ENCODE measurements at places on chromosomes 5 and 9.

GRCh38 chr9:132575005-132575609 lies 7.3 kb upstream of the BARHL1 start:
- DNase-seq = no peak

DNA sequence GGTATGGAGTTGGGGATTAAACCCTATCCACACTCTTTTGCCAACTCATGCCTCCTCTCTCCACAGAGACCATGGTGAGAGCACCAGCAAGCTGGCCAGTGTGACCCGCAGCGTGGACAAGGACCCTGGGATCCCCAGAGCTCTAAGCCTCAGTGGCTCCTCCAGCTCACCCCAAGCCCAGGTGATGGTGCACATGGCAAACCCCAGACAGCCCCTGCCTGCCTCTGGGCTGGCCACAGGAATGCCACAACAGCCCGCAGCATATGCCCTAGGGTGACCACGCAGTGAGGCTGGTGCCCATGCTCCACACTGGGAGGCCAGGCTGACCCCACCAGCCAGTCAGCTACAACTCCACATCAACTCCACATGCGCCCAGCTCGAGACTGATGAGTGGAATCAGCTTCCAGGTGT lies 11.5 kb upstream of the CARD19 start:
- no peak for DNase-seq

GRCh38 chr5:54996466-54996865 lies 11.1 kb upstream of the ESM1 start:
- no peak for DNase-seq

DNA sequence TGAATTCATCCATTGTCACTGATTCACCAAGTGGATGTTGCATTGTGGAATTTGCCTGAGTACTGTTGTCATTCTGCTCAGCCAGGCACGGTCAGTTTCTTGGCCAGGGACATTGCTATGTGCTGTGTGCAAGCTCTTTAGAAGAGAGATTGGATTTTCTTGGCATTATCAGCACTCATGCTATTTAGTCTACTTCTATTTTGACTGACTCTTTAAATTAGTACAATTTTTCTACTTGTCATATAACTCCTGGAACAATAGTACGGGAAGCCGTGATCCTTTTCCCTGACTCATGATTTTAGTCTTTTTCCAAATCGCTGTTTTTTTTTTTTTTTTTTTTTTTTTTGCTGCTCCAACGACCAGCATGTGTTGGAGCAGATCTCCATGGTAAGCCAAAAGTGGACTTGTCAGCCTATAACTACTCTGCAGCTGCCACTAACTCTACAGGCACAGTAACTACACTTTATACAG lies 129.7 kb downstream of the CDC42SE2 start:
- DNase-seq = no peak

DNA sequence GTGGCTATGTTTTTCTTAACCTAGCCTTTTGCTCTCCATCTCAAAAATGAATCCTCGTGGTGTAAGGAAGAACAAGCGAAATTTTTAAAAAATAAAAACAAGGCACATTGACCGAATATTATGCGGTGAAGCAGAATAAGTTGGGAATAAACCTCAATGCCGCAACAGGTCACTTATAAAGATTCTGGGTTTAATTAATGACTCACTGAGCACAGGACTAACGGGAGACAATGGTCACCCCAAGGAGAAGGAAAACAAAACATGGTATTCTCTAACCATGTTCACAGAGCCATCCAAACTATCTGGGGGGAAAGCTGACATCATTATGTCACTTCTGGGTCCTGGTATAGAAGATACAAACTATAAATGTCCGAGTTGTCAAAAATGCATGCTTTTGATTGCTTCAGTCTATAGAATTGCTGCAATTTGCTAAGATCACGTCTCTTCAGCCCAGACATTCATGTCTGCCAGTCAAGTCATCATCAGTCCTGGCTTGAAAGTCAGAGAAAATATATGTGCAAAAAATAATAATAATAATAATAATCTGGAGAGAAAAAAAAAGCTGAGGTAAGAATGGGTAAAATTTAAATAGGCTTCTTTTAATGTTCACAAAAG lies 280.6 kb downstream of the NR2F1-AS1 start:
- DNase-seq = no peak

DNA sequence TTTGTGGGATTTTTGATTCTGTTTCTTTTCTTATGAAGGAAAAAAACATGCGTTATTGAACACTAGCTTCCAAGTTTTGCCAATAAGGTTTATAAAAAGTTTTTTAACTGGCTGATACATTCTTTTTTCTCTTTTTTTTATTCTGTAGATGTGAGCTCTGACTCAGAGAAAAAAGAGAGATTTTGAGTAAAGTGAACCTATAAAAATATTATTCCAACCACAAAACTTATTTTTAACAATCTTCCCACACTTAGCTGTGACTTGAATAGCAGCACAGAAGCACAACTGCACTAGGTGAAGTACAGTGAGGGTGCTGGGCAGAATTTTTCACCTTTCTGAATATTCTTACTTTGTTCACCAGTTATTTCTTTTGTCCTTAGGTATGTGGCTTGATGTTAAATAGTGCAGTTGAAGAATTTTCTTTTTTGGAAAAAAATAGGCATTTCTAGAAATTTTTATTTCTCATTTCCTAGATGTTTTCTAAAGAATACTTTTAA lies 41.6 kb downstream of the CHSY3 start:
- DNase-seq = no peak

GRCh38 chr5:144194144-144194543 lies 23.5 kb downstream of the KCTD16 start:
- no peak for DNase-seq

GRCh38 chr5:124888622-124889485 lies 142.4 kb upstream of the ZNF608 start:
- no peak for DNase-seq

DNA sequence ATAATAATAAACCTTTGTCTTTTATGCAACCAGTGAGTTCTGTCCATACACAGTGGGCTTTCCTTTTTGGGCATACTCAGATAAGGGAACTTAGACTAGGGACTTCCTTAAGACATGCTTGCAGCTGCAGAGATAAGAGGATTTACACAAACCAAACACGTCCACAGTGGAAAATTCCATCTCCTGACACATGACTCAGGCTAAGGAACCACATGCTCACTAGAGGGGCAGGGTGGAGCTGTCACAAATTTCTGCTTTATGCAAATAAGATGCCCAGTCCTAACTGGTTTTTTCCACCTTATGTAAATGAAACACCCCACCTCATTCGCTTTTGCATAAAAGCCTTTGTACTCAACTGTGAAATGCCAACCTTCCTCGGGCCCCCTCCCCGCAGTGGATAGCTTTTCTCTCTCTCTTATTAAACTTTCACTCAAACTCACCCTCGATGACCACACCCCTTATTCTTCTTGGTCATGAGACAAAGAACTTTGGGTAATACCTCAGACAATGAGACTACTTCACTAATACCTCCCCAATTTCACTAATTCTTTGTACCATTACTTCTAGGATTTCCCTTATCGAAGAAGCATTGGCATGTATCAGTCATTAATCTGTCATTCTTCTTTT lies 170.3 kb upstream of the FTMT start:
- no peak for DNase-seq

Measured in activated naive CD4-positive, alpha-beta T cell (primary cell).